ENCODE measurements at places on chromosomes 11 and 22.

DNA sequence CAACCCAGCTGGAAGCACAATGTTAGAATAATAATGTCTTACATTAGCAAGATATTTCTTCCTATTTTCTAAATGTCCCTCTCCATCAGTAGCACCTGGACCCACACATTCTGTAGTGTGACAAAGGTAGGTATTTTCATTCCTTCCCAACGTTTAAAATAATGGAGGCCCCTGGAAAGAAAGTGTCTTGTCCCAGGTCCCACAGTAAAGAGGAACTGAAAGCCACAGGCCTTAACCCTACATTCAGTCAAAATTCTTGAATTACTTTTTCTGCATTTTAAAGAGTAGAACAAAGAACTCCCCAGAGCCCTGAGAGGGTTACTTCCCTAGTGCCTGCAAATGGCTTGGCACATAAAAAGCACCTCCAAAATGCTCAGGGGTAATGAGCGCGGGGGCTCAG, 26.3 kb downstream of the OPCML start:
- no peak for DNase-seq

DNA sequence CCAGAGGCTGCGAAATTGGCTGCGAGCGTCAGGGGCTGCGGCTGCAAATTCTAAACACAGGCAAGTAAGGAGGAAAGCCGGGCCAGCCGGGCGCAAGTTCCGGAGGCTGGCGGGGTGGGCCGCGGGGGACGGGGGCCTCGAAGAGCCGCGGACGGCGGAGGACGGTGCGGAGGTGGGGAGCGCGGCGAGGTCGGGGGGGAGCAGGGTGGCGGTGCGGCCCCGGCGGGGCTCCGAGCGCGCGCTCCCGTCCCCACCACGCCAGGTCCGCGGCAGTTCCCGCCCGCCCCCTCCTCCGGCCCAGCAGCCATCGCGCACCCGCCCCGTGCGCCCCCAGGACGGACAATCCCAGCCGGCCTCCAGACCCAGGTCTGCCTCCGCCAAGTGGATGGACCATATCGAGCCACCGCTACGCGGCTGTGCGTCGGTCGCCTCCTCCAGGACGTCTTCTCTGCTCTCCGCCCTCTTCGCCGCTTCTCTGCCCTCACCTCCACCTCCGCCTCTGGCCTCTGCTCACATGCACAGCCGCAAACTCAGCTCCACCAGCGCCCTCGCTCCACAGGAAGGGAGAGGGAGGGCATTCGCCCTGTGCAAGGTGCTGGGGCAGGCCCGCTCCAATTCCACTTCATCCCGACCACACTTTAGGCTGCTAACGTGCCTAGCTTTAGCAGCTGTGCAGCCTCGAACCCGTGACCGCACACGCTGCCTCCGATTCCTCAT, 7.2 kb downstream of the ELFN2 start:
- DNase-seq: no peak

GRCh38 chr22:27571463-27572277, 229.9 kb downstream of the MN1 start:
- no peak for DNase-seq

DNA sequence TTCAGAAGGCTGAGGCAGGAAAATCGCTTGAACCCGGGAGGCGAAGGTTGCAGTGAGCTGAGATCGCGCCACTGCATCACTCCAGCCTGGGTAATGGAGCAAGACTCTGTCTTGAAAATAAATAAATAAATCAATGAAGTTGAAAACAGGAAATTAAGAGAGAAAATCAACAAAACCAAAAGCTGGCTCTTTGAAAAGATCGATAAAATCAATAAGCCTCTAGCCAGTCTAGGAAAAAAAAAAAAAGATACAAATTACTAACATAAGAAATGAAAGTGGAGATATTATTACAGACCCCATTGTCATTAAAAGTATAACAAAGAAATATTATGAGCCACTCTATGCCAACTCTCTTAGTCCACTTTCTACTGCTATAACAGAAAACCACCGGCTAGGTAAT, 48.0 kb upstream of the NUP160 start:
- no peak for DNase-seq

- DNase-seq: peak; percentile 67
Measured at GRCh38 chr22:46116491-46116958, 33.8 kb upstream of the PPARA start.

- DNase-seq: no peak
Measured at GRCh38 chr22:22714600-22715335, 70.4 kb downstream of the GGTLC2 start.

GRCh38 chr11:43833657-43834073, 47.0 kb upstream of the ALKBH3 start:
- DNase-seq: no peak

- no peak for DNase-seq
Measured at GRCh38 chr22:18091916-18092526, 14.2 kb downstream of the PEX26 start.

DNA sequence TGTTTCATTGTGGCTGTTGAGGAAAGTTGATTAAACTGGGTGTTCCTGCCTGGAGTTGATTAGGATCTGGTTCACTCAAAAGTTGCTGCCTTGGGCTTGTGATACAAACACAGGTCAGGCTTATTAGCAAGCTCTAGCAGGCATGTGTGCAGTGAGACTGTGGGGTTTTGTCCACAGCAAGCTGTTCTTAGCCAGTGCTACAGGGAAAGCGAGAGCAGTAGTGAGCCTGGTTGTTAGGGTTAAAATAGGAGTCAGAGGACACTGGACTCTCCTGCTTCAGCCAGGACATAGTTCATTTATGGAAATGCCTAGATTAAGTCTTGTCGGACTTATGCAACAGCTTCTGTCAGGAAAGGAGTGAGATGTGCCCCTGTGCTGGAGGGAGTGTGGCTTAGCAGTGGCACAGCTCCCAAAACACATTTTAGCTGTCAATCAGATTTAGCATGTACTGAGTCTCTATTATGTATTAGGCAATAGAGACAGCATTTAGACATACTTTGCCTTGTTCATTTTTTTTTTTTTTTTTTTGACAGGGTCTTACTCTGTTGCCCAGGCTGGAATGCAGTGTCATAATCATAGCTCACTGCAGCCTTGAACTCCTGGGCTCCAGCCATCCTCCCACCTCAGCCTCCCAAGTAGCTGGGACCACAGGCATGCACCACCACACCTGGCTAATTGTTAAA, 8.7 kb downstream of the SNRPD3 start:
- no peak for DNase-seq

GRCh38 chr11:65429068-65429681, 6.6 kb downstream of the NEAT1 start:
- DNase-seq: no peak

GRCh38 chr11:67437082-67437808, at the start of gene PTPRCAP:
Gene PTPRCAP, minus strand, starts transcription at chr11:67437682. Its CDS starts 63 bp downstream, at chr11:67437619.
- peak; percentile 49 for DNase-seq

GRCh38 chr11:66011785-66012303, at the start of gene CST6:
Gene CST6, plus strand, starts transcription at chr11:66012008. Its CDS starts 37 bp downstream, at chr11:66012045.
- no peak for DNase-seq

DNA sequence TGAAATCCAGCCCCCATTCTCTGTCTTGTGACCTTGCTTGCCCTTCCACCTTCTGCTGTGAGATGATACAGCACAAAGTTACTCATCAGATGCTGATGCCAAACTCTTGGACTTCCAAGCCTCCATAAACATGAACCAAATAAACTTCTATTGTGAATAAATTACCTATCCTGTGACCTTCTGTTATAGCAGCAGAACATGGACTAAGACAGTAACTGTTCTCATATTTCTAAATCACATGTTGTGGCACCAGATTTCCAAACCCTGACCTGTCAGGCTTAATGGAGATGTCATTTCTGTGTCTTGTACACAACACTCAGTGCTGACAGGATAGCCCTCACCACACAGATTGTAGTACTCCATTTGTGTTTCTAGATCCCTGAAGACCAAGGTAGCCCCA, 6.0 kb downstream of the SLC22A25 start:
- no peak for DNase-seq

- no peak for DNase-seq
Measured at GRCh38 chr11:113404859-113405430, 17.4 kb downstream of the ANKK1 start.

DNA sequence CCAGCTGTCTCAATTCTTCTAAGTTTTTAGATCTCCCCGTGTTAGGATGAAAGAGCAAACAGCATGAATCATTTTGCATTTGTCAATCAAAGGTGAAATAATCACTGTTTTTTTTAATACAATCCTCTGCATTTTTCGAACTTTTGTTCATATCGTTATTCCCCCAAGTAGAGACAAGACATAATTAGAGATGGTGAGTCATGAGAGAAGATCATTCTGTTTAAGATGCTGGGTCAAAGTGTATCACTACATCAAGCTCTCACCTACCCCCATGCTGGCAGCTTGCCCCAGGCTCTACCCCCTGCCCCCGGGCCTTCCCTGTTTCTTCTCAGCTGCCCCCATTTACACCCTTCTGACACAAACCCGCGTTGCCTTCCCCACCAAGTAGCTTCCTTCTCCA, 30.5 kb upstream of the MYO18B start:
- no peak for DNase-seq

GRCh38 chr11:128367573-128367972, 219.8 kb downstream of the ETS1 start:
- DNase-seq: no peak

GRCh38 chr11:444396-445144, 2.8 kb upstream of the ANO9 start:
- no peak for DNase-seq

- no peak for DNase-seq
Measured at GRCh38 chr11:124868331-124869274, 3.4 kb downstream of the ROBO3 start.

DNA sequence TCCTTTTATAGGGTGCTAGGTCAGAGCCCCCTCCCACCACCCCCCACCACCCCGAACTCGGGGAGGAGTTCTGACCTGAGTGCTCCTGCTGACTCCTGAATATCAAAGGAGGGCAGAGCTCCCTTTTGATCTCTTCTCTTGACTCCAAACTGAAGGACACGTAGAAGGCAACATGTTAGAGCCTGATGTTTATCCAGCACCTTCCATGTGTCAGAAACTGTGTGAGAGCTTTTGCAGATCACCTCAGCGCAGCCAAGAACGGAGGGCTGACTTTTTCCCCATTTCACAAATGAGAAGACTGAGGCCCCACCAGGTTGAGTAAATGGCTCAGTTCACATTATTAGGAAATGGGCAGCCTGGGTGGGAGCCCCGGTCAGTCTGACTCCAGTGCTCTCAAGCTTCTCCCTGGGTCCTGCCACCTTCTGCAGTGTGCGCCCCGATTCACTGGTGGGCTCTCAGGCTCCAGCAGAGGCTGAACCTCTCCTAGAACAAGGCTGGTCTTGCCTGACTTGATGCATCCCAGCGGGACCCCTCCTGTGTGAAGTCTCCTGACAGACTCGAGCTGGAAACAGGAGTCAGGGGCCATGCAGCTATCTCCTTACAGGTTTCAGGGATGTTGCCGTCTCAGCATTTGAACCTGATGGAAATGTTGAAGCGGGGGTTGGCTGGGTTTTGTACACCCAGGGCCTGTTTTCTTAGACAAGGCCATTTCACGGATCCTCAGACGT, 98.5 kb downstream of the TSPAN18 start:
- no peak for DNase-seq

GRCh38 chr11:93038521-93038920, 69.1 kb downstream of the MTNR1B start:
- no peak for DNase-seq

- DNase-seq: no peak
Measured at GRCh38 chr11:66346476-66347424, 679 bp downstream of the B4GAT1 start.

DNA sequence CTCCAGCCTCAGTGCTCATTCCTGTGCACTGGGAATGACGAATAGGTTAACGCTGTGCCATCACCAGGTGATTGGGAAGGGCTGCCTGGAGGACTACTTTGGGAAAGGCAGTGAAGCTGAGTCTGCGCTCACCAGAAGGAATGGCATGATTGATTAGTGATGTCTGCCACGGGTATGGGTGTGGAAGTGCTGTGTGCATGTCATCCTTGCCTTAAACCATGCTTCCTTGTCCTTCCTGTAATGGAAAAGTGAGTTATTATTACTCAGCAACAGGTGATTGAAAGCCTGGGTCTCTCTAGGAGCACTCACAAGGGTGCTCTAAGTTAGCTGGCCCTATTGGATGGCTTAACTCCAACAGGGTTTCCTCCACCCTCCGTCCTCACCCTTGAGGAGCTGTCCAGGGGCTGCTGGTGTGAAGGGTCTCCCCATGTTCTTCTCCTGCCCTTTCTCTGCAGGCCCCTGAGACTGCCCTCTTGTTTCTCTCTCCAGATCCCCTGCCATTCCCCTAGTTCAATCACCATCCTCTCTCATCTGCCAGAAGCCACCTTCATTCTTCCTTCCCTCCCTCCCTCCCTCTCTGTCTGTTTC, 121.9 kb upstream of the NECTIN1 start:
- no peak for DNase-seq

- no peak for DNase-seq
Measured at GRCh38 chr22:49046546-49047361, 780.9 kb downstream of the BRD1 start.

DNA sequence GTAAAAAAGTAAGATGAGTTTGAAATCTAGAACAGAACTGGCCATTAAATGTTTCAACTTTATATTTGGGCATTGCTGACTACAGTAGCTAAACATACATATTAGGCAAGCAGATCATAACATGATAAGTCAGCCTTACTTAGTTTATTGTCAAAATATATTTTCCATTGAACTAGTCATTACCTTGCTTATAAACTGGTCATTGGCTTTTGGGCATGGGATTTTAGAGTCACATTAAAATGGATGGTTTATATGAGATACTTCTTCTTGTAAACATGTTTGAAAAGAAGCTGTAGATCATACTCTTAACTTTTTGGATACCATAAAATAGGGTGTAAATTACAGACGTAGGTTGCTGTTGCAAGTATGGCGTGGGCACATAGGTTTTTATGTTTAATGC, 2.7 kb downstream of the HIPK3 start:
- no peak for DNase-seq

DNA sequence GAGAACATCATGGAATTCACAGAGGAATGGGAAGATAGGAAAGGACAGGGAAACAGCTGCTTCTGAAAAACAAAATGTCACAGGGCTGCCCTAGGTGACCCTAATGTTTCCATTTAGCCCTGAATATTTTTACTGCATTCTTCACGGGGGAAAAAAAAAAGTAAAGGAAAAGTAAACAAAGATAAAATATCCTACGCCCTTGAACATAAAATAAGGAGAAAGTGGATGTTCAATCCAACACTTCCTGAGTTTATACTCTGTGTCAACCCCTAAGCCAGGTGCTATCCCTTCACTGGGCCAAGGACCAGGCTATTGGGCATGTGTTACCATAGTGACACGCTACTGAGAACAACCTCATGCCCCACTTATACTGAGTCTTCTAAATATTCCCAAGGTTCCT, 84.7 kb downstream of the FAM76B start:
- DNase-seq: no peak

DNA sequence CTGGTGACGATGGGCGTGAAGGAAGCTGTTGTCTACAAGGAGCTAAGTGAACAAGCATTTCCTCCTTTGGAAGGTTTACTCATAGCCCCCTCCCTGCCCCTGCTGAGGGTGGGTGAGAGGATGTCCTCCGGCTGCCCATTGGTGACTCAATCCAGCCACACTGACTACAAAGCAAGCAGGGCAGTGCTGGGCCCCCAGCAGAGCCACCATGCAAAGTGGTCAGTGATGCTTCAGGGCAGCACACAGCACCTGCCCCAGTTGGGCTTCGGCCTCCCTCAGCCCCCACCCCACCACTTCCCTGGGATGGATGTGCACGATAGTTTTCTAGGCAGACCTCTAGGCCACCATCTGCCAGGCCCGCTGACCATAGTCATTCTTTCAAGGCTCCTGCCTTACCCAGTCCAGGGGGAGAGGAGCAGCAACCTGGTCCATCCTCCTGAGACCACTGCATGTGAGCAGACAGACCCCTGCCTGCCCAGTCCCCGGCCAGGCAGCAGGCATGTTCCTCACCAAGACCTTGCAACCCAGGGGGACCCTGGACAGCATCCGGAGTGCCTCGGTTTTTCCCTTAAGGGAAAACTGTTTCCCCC, 125.1 kb downstream of the BCR start:
- no peak for DNase-seq

GRCh38 chr11:79501707-79502106, 60.9 kb upstream of the TENM4 start:
- DNase-seq: no peak

All from stimulated activated CD8-positive, alpha-beta memory T cell treated with anti-CD3 and anti-CD28 coated beads, Interleukin-4, amount 100 ng/mL, for 4 hours (primary cell).